ENCODE measurements at places on chromosomes 1 and 21.

GRCh38 chr1:204258213-204259115 is 44.7 kb upstream of the GOLT1A start:
- DNase-seq = peak; percentile 11

GRCh38 chr1:116537040-116537831 is 33.6 kb downstream of the CD58 start:
- DNase-seq = no peak

GRCh38 chr1:174114788-174115448 is 44.4 kb upstream of the RABGAP1L start:
- no peak for DNase-seq

- no peak for DNase-seq
These were observed 49.7 kb upstream of the RCC2 start for GRCh38 chr1:17488995-17489767.

DNA sequence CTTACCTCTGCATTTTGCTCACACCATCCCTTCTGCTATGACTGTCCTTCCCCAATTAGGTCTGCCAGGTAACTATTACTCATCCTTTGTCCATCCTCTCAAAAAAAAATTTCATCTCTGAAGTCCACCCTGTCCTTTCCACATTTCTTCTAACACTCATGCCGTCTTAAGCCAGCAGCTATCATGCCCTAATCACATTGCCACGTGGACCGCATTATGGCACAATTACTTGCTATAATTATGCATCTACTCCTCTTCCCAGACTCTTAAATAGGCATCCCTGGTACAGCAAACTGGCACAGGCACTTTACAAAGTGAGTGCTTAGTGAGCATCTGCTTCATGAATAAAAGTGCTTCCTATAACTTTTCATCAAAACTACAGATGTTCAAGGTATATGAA is 295.4 kb upstream of the ESRRG start:
- DNase-seq = no peak

- peak; percentile 46 for DNase-seq
These were observed 17.8 kb upstream of the SLAMF1 start for GRCh38 chr1:160664573-160665051.

DNA sequence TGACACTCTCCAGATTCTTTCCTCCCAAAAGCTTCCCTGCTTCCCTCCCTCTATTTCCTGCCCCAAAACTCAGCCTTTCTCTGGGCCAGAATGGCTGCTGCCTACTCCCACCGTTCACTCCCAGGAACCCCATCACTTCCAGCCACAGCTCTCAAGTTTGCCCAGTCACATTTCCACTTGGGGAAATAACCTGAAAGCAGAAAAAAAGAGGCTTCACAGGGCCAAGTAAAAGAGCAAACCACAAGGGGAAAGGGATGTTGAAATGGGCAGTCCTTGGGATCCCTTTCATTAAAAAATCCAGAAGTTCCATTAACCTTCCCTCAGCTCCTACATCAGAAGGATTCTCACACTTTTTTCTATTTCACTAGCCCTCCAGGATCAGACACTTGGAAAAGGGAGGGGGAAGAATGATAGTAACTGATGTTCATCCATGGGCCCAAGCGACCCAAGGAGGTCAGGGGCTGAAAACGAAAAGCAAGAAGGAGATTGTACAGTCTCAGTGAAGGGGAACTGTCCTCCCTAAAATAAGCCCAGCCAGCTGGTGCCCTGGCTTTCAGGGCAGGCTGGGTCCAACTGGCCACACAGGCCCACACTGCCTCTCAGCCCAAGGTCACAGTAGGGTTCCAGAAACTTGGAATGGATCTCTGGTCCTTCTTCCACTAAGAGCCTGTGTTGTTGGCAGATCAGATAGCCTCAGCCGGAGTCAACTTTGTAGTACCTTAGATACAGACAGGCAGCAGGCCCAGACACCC is 49.7 kb downstream of the DMAP1 start:
- no peak for DNase-seq

DNA sequence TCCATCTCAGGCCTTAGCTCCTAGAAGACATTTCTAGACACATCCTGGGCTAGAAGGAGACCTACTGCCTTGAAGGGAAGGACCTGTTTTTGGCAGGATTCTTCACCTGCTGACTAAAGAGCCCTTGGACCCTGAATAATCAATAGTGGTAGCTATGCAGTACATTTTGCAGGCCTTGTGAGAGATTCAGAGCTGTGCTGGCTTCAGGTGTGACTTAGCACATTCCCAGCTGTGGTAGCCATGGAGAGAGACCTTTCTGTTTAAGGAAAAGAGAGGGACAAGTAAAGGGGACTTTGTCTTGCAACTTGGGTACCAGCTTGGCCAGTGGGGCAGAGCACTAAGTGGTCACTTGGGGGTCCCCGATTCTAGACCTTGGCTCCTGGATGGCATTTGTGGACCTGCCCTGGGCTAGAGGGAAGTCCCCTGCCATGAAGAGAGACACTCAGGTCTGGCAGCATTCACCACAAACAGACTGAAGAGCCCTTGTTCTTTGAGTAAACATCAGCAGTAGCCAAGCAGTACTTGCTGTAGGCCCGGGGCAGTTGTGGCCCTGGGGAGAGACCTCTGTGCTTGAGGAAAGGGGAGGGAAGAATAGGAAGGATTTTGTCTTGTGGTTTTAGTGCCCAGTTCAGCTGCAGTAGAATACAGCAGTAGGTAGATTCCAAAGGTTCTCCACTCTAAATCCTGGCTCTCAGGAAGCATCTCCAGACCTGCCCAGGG is 26.2 kb upstream of the CD1A start:
- no peak for DNase-seq

DNA sequence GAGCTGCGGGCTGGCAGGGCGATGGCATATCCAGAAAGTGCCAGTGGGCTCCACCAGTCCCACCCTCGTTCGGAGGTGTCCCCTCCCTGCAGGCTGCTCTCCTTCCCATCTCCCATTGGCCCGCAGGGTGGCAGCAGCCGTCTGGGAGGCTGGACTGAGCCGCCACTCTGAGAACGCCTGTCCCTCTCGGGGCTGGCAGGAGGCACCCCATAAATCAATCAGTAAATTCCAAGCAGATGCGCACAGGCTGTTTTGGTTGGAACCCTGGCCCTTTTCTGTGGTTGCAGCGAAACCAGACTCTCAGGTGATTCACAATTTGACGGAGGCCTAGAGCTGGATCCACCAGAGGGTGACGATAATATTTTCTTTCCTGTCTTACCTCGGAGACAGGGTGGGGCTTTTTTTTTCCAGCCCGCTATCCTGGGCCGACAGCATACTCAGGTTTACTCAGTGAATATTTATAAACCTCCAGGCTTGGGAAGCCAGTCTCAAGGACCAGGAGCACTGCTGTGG is 99.7 kb downstream of the GLIS1 start:
- DNase-seq = no peak

DNA sequence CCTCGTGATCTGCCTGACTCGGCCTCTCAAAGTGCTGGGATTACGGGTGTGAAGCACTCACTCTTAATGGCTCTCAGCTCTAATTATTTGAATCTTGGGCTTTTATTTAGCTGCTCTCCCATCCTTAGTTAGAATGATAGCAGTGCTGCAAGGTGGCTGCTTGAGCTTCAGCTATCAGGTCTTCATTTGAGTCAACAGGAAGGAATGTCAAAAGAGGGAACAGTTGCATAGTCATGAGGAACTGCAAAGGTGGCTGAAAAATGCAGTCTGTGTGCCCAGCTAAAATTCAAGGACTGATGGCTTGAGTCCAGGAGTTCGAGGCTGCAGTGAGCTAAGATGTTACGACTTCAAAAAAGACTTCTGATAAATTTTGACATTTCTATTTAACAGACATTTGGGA is 55.6 kb downstream of the UCK2 start:
- DNase-seq = no peak

- no peak for DNase-seq
These were observed 116.9 kb downstream of the BEND5 start for GRCh38 chr1:48659801-48660200.

DNA sequence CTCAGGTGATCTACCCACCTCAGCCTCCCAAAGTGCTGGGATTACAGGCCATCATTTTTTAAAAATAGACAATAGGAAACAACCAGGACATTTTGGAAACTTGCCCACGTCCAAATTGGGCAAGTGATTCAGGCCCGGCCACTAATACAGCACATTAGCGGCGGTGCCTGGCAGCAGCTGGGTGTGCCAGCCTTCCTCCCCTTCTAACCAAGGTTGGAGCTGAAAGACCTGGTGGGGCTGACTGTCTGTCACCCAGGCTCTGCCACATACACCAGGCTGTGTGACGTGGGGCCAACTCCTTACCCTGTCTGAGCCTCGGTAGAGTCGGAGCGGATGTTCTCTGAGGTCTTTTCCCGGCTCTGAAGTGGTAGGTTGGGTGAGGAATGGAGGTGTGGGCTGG is 29.6 kb upstream of the TMEM51 start:
- no peak for DNase-seq

DNA sequence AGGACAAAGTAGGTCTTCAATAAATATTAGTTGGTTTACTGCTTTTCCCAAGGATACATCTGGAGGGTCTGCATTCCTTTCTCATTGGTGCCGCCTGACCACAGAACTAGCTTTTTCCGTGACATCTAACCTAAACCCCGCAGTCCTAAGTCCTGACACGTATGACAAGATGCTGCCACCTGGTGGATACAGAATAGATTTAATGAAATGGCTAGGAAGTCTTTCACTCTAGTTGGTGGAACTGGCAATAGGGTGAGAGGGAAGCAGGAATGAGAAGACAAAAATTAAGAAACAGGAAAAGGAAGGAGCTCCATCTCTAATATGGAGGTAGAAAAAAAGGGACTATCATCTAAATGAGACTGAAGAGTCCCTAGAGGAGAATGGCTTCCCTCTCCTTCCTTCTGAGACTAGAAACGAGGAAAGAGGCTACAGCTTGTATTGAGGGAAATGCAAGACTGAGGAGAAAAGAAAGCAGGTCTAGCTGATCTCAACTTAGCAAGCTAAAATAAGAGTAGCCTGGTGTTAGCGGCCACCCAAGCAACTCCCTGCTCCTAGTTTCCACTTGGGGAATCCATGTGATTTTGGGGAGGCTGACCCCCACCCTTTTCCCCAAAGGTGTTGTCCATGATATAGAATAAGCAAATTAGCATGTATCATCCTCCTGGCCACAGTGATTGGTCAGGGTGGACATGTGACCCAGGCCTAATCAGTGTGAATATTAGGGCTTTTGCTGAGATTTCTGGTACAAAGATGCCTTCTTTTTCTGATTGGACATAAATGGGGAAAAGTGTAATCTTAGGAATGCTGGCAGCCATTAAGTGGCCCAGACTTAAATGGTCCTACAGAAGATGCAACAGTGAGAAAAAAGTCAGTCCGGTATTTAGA is 5.9 kb downstream of the RFX5 start:
- peak; percentile 52 for DNase-seq

GRCh38 chr1:236063919-236064673 is 794 bp downstream of the NID1 start:
- DNase-seq = no peak

- no peak for DNase-seq
These were observed 46.7 kb downstream of the VANGL2 start for GRCh38 chr1:160446945-160447600.

- DNase-seq = no peak
These were observed 28.4 kb downstream of the AK2 start for GRCh38 chr1:33008051-33008914.

DNA sequence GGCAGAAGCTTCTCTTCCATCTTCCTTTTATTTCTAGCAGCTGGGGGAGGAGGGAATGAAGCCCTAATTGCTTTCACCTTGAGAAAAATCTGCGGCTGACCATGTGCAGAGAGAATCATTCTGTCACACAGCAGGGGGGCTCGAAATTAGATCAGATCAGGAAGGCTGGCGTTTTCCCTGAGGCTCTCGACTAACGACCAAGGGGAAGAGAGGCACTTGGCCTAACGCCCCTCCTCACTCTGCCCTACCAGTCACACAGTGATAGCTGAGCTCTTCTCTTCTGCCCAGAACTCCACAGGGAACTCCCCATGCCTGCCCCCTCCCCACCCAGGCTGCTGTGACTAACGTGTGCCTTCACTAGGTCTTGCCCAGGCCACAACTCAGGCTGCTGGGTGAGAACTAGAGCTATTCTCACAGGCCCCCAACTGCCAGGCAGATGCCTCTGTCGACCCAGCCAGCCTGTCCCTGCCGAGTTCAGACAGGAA is 26.5 kb upstream of the KHDRBS1 start:
- no peak for DNase-seq

DNA sequence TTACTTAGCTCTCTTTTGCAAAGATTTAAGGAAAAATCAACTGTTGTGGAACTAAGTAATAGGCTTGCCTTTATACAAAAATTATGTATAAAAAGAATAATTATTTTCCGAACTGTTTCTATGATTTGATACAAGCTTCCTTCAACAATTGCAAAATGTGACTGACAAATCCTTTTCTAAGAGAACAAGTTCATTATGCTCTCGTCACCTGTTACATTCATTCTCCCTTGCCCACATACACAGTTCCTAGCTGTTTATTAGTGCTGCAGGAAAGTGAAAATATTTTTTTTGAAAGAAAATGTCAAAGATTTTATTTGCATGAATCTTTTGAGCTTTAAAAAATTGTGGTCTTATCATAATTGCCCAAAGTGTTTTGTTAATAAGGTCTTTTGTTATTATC is 466.2 kb downstream of the USP25 start:
- DNase-seq = no peak

DNA sequence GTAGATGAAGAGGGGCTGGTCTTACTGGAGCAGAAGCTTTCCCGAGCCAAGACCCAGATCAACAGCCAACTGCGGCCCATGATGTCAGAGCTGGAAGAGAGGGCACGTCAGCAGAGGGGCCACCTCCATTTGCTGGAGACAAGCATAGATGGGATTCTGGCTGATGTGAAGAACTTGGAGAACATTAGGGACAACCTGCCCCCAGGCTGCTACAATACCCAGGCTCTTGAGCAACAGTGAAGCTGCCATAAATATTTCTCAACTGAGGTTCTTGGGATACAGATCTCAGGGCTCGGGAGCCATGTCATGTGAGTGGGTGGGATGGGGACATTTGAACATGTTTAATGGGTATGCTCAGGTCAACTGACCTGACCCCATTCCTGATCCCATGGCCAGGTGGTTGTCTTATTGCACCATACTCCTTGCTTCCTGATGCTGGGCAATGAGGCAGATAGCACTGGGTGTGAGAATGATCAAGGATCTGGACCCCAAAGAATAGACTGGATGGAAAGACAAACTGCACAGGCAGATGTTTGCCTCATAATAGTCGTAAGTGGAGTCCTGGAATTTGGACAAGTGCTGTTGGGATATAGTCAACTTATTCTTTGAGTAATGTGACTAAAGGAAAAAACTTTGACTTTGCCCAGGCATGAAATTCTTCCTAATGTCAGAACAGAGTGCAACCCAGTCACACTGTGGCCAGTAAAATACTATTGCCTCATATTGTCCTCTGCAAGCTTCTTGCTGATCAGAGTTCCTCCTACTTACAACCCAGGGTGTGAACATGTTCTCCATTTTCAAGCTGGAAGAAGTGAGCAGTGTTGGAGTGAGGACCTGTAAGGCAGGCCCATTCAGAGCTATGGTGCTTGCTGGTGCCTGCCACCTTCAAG is 57.3 kb downstream of the LAMC2 start:
- no peak for DNase-seq

DNA sequence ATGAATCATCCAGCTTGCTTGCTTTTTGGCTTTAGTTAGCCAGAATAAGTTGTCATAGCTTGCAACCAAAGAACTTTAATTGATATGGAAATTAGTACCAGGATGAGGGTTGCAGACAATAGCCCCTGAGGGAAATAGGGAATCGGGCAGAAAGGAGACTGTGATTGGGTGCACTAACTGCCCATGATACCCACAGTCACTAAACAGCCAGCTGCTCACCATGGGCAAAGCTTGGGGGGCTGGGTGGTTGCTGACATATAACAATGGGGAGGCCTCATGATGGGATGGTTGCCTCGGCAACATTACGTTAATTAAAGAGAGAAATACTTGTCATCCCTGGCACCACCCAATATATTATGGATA is 17.8 kb upstream of the PLA2G2E start:
- no peak for DNase-seq

- no peak for DNase-seq
These were observed 26.1 kb upstream of the MTMR11 start for GRCh38 chr1:149962736-149963135.
